Breast epithelium (tissue), 4 donors: ENCODE measurements at places on chromosomes 1 and 21. TPM values are rescaled to one million over a fixed set of nuclear protein-coding genes. Genes with fewer than 3 reads are reported as not detected.

DNA sequence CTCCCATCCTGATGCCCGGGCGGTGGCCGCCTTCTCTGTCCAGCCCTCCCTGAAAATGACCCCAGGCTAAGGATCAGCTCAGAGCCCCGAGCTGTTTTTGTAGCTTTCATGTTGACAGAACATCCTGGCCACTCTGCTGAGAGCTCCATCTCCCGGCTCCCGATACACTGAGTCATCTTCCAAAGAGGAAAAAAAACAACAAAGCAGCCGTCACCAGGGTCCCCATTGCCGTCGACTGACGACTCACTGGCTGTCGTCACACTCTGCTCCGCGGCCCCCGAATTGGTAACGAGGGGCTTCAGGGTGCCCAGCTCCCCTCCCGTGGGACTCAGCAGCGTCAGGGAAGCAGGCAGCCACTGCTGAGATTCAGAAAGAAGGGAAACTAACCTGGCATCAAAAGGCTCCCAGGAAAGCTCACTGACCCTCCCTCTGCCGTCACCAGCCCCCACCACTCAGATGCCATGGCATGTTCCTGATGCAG is 67.2 kb downstream of the CD46 start:
- DNase-seq = no peak

DNA sequence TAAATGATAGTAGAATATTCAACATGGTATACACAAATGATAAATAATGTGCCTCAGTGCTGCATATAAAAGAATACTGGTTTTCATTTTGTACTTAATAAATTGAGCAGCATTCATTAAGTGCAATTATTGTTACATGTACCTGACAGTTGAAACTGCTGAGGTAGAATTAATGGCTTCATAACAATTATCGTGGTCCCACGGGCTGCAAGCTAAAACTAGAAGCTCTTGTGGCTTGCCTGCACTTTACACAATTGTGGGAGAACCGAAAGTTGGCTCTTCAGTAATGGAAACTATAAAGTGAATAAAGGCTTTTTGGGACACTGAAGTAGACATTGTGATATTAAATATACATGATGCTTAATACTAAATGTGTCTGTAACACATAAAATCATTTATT is 23.2 kb downstream of the INSL5 start:
- no peak for DNase-seq

DNA sequence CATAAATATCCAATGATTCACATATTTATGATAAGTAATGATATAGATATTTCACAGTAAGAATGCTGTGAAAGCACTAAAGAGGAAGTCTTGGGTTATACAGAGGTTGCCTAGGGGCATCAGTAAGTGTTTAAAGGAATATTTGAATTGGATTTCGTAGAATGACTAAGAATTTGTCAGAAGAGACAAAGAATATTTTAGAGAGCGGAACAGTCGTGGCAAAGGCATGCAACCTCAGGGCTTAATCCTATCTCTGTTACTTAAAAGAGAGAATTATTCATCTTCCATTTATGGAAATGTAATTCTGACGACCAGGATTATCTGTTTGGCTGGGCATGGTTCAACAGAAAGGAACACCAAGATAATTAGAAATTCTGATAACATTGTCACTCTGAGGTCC is 171.9 kb upstream of the NR5A2 start:
- no peak for DNase-seq

- DNase-seq = no peak
These were observed 183.5 kb downstream of the RUNX1 start for GRCh38 chr21:34865400-34866241.

- DNase-seq = no peak
These were observed 199.7 kb upstream of the ADGRL2 start for GRCh38 chr1:81600878-81601622.

- no peak for DNase-seq
These were observed 16.7 kb downstream of the SHISA4 start for GRCh38 chr1:201905234-201905890.

DNA sequence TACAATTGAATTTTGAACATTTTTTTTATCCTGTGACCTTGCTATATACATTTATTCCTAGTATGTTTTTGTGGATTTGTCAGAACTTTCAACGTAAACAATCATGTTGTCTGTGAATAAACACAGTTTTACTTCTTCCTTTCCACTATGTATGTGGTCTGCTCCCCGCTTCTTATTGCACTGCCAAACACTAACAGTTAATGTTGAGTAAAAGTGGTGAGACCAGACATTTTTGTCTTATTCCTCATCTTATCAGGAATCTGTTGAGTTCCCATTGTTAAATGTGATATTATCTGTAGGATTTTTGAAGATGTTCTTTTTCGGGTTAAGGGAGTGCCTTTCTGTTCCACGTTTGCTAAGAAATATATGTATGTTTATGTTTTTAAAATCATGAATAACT is 45.9 kb downstream of the CAMSAP2 start:
- DNase-seq = no peak

Gene SHE
- 21.3 TPM for total RNA-seq

Gene TAF1A
- total RNA-seq = 6.9 TPM

Gene SELP
- 13.1 TPM for total RNA-seq

Gene HS2ST1
- 18.0 TPM for total RNA-seq

Gene BMP8B
- total RNA-seq = 0.59 TPM
